ENCODE measurements at places on chromosomes 16 and 17. TPM values are rescaled to one million over a fixed set of nuclear protein-coding genes. Genes with fewer than 3 reads are reported as not detected.

Gene KRT12
- not detected for total RNA-seq

Gene TAT
- total RNA-seq: not detected

Gene KRTAP2-4
- not detected for total RNA-seq

Gene CTF1
- 0.33 TPM for total RNA-seq

Gene SLC25A39
- 54.2 TPM for total RNA-seq

Gene SERPINF2
- 0.09 TPM for total RNA-seq

Gene SLFN14
- total RNA-seq: not detected

Gene TBC1D3E
- total RNA-seq: not detected

Gene KIF18B
- 0.34 TPM for total RNA-seq

Gene KRT25
- not detected for total RNA-seq

Gene CA7
- not detected for total RNA-seq

Gene MSRB1
- total RNA-seq: 11.8 TPM

Gene MYOCD
- total RNA-seq: not detected

Gene FBXL16
- 0.09 TPM for total RNA-seq

Gene TSNAXIP1
- total RNA-seq: 0.26 TPM

Gene CD300E
- total RNA-seq: not detected

Gene SDR42E2
- 0.43 TPM for total RNA-seq

Gene VMO1
- 0.95 TPM for total RNA-seq

Gene GPR139
- total RNA-seq: not detected

Gene MRC2
- total RNA-seq: 35.7 TPM

Gene CCL8
- total RNA-seq: not detected

Gene HES7
- total RNA-seq: not detected

Gene CCT6B
- total RNA-seq: 0.76 TPM

Gene WFIKKN2
- not detected for total RNA-seq

Gene GRB7
- 0.09 TPM for total RNA-seq

Gene SRL
- total RNA-seq: 0.09 TPM

Gene ABAT
- total RNA-seq: 1.8 TPM

Gene MAP2K6
- 8.9 TPM for total RNA-seq

Gene PRR11
- 2.8 TPM for total RNA-seq

Gene SLC35G6
- total RNA-seq: not detected

Gene PIK3R6
- not detected for total RNA-seq

Gene CACNG3
- not detected for total RNA-seq

Gene NTN1
- total RNA-seq: 5.7 TPM

Gene CLDN9
- not detected for total RNA-seq

Gene GGT6
- not detected for total RNA-seq

Data from dermis lymphatic vessel endothelial cell (primary cell).